ENCODE measurements at places on chromosomes 16 and 17. TPM values are rescaled to one million over a fixed set of nuclear protein-coding genes. Genes with fewer than 3 reads are reported as not detected.

DNA sequence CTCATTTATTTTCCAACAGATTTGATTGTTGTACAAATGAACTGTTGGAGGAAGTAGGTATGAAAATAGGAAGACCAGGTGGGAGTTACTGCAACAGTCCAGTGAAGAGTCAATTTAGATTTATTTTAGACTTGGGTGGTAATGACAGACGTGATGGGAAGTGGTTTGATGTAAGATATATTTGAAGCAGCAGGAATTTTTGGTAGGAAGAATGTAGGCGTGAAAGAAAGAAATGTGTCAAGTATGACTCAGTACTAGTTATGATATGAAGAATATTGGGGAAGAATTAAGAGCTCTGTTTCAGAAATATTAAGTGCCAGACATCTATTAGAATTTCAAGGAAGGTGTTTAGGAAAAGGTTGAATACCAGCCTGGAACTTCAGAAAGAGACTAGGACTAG is 247.9 kb upstream of the AXIN2 start:
- no peak for DNase-seq

DNA sequence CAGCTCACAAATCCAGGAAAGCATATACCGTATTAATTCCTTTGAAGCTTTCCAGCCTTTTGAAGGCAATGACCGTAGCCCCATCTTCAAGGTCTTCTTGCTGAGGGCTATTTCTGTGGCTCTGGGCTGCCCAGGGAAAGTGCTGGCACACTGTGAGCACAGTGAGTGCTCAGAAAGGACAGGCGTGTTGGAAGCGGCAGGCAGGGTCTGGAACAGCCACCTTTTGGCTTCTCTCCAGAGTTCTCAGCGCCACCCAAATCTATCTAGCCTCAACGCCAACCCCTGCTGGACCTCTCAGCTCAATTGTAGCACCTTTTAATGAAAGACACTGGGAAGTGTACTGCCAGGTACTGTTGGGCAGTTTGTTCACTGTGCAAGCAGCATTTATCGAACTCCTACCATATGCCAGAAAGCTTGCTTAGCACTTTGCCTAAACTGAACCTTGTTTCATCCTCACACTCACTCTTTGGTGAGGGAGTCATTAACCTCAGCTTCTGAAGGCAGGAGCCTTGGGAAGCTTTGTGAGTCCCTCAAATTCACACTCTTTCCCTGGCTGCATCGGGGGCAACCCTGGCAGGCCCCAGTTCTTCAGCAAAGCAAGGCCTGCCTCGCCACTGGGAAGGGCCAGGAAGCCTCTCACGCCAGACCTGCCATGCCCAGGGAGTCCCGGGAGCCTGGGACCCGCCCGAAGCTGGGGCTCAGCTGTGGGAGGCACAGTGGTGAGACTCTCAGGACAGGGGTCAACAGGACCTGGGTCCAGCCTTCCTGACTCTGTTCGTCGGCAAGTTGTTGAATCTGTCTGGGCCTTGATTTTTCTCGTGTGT is 13.5 kb upstream of the CIBAR2 start:
- no peak for DNase-seq

DNA sequence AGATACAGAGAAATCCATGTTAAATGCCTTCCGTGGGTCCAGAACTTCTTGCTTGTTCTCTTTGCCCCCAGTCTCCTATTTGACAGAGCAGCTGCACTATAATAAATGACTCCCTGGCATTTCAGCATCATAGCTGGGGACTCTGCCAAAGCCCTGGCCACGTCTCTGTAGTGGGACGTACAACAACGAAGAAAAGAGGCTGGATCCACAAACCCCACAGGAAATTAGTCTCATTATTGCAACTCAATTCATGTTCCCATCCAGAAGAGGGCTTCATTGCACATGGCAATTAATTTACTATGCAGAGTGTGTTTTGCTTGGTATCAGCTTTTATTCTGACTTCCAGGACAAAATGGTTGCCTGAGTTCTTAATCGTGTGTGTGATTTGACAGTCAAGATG is 121.3 kb downstream of the CDH13 start:
- DNase-seq, result no peak

DNA sequence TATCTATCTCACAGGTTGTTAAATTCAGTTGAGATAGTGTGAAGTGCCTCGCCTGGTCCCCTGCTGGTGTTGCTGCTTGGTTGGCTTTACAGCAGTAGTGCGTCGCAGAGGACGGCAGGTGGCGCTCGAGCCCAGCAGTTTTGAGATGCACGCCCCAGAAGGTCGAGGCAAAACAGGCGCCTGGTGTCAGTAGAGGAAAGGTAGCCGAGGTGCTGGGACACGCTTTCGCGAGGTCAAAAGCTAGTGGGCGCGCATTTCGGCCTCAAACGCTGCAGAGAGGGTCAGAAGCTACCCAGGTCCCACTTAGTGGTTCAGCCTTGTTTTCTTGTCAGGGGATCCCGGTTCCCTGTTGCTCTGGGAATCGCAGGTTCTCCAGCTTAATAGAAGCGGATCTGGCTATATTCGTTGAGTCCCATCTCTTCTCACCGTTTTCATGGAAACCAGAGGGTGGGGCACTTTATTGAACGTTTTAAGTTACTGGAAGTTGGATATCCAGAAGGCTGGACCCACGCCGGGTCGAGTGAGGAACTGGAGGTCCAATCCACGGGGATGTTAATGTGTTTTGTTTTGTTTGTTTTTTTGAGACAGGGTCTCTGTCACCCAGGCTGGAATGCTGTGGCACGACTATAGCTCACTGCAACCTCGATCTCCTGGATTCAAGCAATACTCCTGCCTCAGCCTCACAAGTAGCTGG is 10.3 kb upstream of the ZFP90 start:
- peak; percentile 76 for DNase-seq

DNA sequence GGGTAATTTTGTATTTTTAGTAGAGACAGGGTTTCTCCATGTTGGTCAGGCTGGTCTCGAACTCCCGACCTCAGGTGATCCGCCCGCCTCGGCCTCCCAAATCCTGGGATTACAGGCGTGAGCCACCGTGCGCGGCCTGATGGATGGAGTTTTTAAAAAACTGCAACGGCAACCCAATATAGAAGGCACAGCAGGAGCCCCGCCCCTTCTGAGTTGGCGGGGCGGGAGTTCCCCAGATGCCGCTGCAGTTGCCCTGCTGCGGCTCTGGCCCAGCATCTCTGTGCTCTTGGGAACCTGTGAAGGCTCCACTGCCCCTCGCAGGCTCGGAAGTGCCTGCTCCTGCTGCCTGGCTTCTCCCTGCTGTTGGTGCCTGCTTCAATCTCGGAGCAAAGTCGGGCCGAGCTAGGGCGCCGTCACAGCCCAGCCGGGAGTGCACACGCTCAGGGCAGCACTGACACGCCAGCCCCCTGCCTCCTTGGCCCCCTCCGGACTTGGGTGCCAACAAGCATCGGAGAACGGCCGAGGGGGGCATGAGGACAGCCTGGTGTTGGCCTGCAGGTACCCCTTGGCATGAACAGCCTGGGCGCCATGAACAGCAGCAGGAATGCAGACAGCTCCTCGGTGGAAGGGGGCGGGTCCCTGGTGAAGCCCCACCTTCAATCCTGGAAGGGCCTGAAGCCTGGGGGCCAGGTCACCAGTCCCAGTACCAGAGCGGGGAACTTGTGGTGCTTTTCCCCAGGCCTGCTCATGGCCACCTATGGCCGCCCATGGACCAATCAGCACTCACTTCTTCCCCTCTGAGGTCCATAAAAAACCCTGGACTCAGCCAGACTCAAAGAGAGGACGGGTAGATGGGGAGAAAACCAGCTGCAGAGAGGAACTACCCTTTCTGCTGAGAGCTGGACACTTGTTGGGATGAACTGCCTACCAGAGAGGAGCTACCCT is 2.3 kb upstream of the NT5M start:
- DNase-seq, result peak; percentile 20

GRCh38 chr17:82213251-82214011 is 789 bp upstream of the CCDC57 start:
- DNase-seq, result no peak

DNA sequence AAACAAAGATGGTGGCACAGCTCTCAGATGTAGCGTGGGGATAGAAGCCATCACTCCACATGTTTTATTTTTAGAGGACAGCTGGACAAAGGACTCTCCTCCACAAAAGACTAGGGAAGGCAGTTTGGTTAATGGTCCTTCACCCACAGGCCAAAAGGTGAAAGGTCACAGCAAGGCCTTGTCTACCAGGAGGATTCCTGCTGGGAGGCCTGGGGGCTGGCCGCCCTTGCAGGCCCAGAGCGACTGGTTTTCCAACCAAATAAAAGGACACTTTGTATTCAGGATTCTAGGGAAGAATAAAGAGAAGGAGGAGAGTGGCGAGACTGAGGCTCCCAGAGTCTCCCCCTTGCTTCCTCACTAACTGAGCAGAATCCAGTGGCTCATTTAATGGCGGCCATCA is 94.3 kb downstream of the AXIN2 start:
- no peak for DNase-seq

- DNase-seq, result no peak
These were observed 317.1 kb downstream of the PHKB start for GRCh38 chr16:47778106-47778801.

DNA sequence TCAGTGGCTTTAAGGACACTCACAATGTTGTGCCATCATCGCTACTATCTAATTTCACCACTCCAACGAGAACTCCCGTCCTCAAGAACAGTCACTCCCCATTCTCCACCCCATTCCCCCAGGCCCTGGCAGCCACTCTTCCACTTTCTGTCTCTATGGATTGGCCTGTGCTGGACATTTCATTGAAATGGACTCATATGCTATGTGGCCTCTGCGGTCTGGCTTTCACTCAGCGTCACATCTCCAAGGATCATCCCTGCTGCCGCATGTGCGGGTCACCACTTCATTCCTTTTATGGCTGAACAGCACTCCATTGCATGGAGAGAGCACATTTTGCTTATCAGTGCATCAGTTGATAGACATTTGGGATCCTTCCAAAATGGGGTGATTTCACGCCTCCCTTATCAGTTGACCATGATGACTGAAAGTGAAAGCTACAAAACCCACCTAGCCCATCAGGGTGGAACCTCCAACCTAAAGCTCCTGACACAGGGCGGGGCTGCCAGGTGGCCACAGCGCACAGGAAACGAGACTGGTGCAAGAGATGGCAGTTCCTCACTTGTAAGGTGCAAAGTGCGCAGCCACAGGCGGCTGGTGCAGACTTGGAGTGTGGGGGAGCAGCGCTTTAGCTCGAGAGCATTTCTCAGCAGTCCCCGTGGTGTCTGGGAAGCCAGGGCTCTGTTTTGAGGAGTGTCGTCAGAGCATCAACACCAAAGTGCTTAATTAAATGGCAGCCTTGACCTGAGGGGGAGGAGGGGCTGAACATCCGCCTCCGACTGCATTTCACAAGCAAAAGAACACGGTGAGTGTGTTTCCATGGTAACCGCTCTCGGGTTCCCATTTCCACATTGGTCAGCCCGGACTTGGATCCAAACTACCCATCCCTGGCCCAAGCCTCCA is 23.8 kb downstream of the COTL1 start:
- no peak for DNase-seq

GRCh38 chr16:88503374-88503770 is 50.3 kb downstream of the ZFPM1 start:
- DNase-seq, result no peak

GRCh38 chr17:46199379-46199778 is 6.2 kb upstream of the KANSL1 start:
- no peak for DNase-seq

DNA sequence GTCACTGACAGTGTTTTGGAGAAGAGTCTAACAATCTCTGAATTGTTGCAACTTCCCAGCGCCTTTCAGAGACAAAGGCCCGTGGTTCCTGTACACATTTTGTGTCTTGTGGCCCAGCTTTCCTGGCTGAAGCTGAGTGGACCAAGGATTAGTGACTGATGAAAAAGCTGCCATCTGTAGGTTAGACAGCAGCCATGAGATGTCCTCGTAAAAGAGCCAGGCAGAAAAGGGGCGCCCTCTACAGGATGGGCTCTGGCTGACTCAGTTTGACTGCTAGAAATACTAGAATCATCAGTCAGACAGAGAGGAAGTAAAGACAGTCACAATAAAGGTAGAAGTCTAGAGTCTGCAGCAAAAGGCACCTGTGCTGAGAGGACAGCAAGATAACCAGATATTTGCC is 26.5 kb upstream of the NF1 start:
- DNase-seq, result no peak

- DNase-seq, result no peak
These were observed 843 bp downstream of the ZNF174 start for GRCh38 chr16:3401719-3402397.

DNA sequence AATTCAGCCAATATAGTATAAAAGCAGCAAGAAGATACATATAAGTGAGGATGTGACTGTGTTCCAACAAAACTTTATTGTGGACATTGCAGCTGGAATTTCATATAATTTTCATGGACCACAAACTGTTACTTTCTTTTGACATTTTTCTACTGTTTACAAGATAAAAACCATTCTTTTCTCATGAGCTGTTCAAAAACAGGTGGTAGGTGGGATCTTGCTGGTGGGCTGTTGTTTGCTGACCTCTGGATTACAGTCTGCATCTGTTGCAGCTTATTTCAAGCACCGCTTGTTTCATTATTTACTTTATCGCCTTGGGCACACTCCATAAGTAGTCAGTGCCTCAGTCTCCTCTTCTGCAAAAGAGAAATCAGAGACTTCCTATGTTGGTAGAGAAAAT is 99.5 kb downstream of the CDH13 start:
- DNase-seq, result no peak

- DNase-seq, result no peak
These were observed 26.5 kb upstream of the CES5A start for GRCh38 chr16:55901566-55902217.

- no peak for DNase-seq
These were observed 168.5 kb downstream of the UTP18 start for GRCh38 chr17:51428668-51429495.

DNA sequence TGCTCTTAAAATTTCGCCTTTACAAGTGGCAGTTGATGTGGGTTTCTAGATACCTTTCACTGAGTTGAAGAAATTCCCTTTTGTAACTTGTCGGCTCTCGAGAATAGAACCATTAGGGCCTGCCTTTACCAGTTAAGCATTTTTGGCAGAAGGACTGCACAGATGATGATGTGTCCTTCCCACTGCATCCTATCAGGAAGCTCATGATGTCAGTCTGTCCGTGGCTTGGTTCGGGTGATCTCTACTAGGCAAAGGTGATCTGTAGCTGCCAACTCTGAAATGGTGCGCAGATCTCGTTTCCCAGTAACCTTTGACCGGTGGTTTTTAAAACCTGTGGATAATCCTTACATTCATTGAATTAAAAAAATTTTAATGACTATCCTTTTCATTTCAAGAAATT is 49.7 kb downstream of the ZNRF1 start:
- DNase-seq, result no peak

- DNase-seq, result no peak
These were observed 31.7 kb downstream of the PRPSAP2 start for GRCh38 chr17:18889658-18890057.

GRCh38 chr17:72926171-72926570 is 166.3 kb downstream of the SLC39A11 start:
- DNase-seq, result no peak

GRCh38 chr16:10088380-10088793 is 93.8 kb downstream of the GRIN2A start:
- DNase-seq, result no peak

The STH gene
- not detected for polyA plus RNA-seq

The SP6 gene
- 3.9 TPM for polyA plus RNA-seq

The TTLL6 gene
- polyA plus RNA-seq, result 0.52 TPM

The IGFBP4 gene
- 355 TPM for polyA plus RNA-seq

The PHOSPHO1 gene
- polyA plus RNA-seq, result 1.9 TPM

The STAC2 gene
- 3.3 TPM for polyA plus RNA-seq

The CCL15 gene
- polyA plus RNA-seq, result 7.7 TPM

The ZNF423 gene
- polyA plus RNA-seq, result 25.8 TPM

The MYH2 gene
- polyA plus RNA-seq, result 0.07 TPM

The NTN3 gene
- 1.8 TPM for polyA plus RNA-seq

The SPN gene
- polyA plus RNA-seq, result 2.8 TPM

The ZPBP2 gene
- polyA plus RNA-seq, result not detected

The PDF gene
- 7.6 TPM for polyA plus RNA-seq
